ENCODE measurements at places on chromosomes 6 and 20. TPM values are rescaled to one million over a fixed set of nuclear protein-coding genes. Genes with fewer than 3 reads are reported as not detected.
A peak's percentile ranks its signal among the peaks of the same experiment; 100 is the strongest.

Gene DCDC2
- 0.06 TPM for total RNA-seq

Gene FOXA2
- not detected for total RNA-seq

Gene ARFRP1
- 37.4 TPM for total RNA-seq

Gene SOX4
- total RNA-seq = 6.5 TPM

Gene OR12D3
- total RNA-seq = not detected

Gene AGER
- total RNA-seq = 3.2 TPM

DNA sequence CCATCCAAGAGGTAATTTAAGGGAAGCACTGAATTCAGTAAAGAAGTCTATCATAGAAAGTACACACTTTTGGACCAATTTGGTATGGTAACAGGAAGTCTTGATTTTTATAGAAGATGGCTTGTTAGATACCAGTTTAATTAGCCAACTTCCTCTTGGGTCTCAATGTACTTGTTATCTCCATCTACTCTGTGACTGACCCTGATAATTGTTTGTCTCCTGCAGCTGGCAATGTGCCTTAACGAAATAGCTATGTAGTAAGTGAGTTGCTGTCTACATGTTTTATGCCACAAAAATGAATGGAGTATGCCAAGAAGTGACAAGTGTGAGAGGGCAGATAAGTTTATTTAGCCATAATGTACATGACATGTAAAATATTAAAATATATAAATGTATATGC is 410.5 kb upstream of the MAN1A1 start:
- no peak for DNase-seq

DNA sequence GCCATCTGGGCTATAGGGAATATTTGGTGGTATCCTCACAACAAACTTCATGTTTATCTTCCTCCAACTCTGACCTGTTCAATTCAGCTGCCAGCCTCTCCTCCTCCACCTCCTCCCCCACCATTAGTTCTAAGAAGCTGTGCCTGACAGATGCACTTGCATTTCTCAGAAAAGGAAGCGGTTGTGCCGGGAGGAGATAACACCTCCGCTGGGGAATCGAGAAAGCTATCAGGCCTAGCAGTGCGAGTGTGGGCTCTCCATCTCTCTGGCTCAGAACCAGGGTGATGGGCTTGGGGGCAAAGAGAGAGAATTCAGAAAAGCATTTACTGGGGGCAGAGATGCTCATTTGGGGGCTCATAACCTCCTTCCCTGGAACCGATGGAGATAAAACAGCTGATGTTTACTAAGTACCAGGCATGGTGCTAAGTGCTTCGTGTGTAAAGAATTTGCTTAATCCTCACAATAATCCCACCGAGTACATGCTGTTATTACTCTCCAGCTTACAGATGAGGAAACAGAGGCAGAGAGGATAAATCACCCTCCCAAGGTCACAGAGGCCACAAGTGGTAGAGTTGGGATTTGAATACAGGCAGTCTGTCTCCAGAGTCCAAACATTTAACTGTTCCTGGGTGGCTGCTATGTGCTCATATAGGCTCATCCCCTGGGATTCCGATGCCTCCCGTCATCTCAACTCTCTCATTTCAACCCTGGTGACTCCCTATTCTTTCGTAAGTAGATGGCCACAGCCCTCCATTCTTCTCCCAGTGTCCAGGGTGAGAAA is 38.3 kb downstream of the COX4I2 start:
- DNase-seq = no peak

DNA sequence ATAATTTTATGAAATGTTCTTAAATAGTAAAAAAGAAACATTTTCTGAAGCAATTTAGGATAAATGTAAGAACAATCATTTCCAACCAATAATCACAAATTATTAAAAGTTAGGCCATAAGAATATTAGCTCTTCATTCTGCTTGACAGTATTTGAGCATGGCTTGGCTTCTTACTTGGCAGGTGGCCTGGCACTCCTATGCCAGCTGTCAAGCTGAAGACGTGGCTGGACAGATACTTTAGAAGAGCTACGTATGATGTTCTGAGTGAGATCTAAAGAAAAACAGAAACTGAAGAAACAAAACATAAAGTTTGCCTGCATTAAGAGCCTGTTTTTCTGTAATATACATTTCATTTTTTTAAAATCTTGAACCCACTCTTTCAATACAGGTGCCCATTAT is 438.9 kb downstream of the GRIK2 start:
- DNase-seq = peak; percentile 34

DNA sequence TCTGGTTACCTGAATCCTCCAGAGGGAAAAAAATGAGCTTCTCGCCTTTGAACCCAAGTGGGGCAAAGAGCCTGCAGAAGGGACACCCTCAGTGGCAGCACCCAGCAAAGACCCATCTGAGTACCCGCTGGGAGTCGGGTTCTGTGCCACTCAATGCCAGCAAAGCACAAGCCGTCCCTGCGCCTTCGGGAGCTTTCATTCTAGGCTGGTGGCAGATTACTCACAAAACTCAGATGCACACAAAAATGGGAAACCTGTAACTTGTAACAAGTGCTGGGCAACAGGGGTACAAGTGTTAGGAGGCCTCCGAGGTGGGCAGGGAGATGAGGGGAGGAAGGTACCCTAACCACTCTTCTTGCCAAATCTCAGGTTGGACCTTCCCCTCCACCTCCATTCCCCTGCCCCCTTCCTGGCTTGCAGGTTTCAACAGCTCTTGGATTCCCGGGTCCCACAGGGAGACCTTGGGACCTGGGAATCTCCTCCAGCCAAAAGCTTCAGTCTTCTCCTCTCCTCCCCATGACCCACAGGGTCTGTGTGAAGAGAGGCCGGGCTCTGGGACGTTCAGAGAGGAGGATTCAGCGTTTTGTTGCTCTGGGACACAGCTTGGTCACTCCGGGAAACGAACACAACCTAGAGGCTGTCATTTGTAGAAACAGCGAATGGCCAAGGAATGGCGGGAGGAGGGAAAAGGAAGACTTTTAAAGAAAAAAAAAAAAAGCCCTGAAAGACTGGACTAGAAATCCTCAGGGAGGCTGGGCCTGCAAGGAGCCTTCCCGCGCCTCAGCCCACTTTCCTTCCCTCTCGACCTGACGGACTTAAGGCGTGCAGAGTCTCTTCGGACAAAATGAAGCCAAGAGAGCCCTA is 1.2 kb upstream of the PARD6B start:
- no peak for DNase-seq

- peak; percentile 40 for DNase-seq
Measured at GRCh38 chr20:34190679-34191090, 50.5 kb upstream of the ASIP start.

All from heart right ventricle (tissue), 16 donors.